Activated CD4-positive, CD25-positive, alpha-beta regulatory T cell treated with anti-CD3 and anti-CD28 coated beads, Interleukin-2, amount 50 U/mL, for 16 hours (primary cell): ENCODE measurements at places on chromosomes 1 and 21.

DNA sequence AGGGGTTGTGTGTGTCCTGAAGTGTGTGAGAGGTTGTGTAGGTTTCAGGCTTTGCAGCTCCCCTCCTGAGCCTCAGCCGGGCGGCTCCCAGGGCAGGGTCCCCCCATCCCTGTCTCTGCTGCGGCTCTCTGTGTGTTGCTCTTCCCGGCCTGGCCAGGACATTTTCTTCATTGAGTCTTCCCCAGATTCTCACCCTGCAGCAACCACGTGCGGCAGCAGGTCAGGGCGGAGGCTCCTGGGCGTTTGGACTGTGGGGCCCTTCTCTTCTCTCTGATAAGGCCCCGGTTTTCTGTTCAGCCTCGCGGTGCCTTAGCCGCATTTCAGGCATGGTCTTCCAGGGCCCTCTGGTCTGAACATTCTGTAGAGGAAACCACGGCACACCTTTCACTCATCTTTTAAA lies 1.8 kb upstream of the TCP10L start:
- DNase-seq = no peak

- DNase-seq = no peak
Observed at GRCh38 chr1:207497941-207498340, 2.0 kb downstream of the CR1 start.

DNA sequence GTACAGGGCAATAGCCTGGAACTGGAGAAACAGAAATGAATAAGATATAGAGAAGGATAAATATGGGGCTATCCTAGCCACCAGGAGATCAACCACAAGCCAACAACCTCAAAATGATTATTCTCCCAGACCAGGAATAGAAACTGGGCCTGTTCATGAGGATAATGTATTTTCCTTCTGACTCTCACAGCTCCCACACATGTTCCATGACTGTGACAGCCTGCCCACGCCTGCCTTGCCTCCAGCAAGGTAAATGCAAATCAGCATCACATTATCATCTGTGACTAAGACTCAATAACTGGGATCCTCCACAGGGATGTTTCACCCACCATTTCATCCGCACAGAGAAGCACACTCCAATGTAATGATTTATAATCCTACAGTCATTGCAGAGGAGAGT lies 3.3 kb downstream of the ENSA start:
- no peak for DNase-seq

DNA sequence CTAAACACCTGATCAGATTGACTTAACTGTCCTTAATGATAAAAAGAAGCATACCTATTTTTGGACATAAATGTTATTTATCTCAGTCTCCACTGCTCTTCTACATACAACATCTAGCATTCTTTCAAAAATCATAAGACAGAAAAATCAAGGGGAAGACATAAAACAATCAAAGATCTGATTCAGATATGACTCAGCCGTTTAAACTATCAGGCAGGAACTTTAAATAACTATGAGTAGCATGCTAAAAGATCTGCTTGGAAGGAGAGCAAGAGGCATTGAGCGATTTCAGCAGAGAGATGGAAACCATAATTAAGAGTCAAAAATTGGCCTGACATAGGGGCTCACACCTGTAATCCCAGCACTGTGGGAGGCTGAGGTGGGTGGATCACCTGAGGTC lies 27.2 kb upstream of the SLC22A15 start:
- DNase-seq = no peak

GRCh38 chr1:179978199-179979079 lies 23.8 kb downstream of the CEP350 start:
- DNase-seq = no peak

- DNase-seq = no peak
Observed at GRCh38 chr1:81349194-81349965, 451.4 kb upstream of the ADGRL2 start.

GRCh38 chr21:33029385-33029921 lies 3.7 kb downstream of the OLIG2 start:
- no peak for DNase-seq

DNA sequence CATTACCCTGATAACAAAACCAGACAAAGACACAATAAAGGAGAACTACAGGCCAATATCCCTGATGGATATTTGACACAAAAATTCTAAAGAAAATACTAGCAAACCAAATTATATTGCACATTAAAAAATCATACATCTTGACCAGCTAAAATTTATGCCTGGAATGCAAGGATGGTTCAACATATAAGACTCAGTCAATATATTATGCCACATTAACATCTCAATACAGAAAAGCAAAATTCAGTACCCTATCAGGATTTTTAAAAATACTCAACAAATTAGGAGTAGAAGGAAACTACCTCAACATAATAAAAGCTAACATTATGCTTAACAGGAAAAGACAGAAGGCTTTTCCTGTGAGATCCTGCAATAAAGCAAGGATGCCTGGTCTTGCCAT lies 177.1 kb downstream of the MAGI3 start:
- DNase-seq = no peak

DNA sequence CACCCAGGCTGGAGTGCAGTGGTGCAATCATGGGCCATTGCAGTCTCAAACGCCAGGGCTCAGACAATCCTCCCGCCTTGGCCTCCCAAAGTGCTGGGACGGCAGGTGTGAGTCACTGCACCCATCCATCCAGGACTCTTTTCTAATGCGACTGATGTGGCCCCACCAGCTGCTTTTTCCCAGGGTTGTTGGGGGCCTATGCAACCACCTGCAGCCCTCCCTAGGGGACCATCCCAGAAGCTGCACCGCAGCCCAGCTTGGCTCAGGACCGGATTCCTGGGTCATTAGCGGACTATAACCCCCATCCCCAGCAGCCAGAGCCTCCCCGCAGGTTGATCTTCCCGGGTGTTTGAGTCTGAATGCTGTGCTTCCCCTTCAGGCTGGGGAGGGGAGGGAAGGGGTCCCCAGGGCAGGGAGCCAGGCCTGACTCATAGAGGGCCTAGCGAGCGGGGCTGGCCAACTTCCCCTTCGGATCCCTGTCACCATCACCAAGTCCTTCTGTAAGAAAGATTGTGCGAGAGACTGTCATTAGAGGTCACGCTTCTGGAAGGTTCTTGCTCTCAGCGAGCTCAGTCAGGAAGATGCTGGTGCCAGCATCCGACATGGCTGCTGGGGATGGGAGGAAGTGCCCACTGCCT lies 108.7 kb upstream of the ACTRT2 start:
- no peak for DNase-seq

GRCh38 chr1:12003762-12004161 lies 15.5 kb upstream of the MIIP start:
- no peak for DNase-seq

DNA sequence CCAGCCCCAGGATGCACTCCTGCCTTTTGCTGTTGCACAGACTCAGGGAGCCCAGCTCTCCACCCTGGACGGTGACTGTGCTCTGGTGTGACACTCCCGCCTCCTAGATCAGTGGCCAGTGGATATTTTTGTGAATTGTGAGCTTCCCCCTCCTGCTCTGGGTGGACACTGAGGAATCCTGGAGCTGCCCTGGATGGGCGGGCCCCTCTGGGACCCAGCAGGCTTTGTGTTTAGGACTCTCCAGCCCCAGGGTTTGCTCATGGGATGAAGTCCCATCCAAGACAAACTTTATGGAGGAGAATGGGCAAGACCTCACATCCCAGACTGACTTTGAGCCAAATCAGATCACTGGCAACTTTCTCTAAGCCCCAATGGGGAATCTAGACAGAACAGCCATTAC lies 16.1 kb downstream of the SLC6A9 start:
- no peak for DNase-seq

GRCh38 chr21:42722153-42722552 lies 68.7 kb downstream of the PDE9A start:
- DNase-seq = no peak

DNA sequence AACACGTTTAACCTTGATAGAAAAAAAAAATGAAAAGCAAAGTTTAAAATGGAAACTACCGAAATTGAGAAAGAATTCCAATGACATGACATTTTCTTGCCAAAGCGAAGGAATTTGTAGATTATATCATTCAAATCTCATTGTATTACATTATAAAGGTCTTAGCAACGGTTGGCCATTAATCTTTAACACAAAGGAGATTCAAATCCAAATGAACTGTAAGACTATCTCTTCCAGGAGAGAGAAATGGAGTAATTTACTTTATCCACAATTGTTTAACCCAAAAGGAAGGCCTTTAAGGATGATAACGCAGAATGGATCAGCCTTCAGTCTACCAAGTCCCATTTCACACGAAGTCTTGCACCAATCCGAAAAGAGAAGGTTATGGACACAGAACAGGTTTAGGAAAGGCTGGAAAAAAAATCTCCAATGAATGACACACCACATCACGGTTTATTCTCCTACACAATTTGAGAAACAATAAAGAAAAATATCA lies 1.5 kb downstream of the ENAH start:
- no peak for DNase-seq

GRCh38 chr1:206029484-206029883 lies 5.8 kb upstream of the CTSE start:
- DNase-seq = no peak

DNA sequence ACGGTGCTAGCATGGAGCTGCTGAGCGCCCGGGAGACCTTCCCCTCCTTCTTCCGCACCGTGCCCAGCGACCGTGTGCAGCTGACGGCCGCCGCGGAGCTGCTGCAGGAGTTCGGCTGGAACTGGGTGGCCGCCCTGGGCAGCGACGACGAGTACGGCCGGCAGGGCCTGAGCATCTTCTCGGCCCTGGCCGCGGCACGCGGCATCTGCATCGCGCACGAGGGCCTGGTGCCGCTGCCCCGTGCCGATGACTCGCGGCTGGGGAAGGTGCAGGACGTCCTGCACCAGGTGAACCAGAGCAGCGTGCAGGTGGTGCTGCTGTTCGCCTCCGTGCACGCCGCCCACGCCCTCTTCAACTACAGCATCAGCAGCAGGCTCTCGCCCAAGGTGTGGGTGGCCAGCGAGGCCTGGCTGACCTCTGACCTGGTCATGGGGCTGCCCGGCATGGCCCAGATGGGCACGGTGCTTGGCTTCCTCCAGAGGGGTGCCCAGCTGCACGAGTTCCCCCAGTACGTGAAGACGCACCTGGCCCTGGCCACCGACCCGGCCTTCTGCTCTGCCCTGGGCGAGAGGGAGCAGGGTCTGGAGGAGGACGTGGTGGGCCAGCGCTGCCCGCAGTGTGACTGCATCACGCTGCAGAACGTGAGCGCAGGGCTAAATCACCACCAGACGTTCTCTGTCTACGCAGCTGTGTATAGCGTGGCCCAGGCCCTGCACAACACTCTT lies 1.1 kb downstream of the TAS1R3 start:
- DNase-seq = no peak

GRCh38 chr1:92601044-92601443 lies 114.3 kb upstream of the GFI1 start:
- DNase-seq = no peak

DNA sequence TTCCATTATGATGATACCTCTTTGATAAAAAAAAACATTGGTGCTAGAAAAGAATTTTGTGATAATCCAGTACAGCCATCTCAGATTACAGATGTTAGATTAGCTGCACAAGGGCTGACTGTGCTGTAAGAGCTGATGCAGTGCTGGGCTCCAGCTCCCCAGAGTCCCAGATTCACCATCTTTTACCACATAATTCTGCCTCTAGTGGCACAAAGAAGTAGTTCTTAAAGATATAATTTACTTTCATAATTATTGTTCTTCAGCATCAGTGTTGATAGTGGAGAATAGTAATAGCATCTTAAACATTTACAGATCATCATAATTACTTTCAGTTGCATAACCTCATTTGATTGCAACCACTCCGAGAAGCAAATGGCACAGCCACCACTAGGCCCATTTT lies 262.1 kb downstream of the BRINP2 start:
- DNase-seq = no peak

GRCh38 chr1:78168306-78168705 lies 122.5 kb downstream of the GIPC2 start:
- no peak for DNase-seq

DNA sequence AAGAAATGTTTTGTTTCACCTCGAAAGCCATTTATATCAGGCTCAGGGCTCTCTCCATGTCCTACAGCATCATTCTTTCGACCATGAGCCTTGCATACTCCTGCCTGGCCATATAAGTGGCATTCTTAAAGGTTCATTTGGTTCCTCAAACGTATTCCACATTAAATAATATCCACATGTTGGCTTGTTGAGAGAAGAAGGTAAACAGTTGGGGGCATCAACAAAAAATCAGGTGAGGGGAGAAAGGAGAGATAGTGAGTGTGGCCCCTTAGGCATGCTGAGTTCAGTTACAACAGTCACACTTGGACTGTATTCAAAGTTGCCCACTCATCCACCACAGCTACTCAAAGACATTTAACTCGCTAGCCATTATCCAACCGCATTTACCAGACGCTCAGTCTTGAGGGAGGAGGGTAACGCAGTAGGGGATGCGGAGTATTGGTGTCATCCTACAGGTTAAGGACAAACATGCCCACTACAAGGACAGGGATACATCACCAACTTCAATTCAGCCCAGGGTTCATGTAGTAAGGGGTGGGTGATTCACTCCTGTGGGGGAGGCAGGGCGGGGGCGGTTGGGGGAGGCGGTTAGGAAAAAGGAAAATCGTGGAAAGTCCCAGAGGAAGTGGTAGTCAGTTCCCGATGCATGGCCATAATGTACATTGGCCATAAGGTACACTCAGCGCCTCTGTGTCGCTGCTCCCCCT lies 1.4 kb downstream of the ZNF697 start:
- DNase-seq = no peak

GRCh38 chr1:163528710-163529348 lies 207.1 kb downstream of the NUF2 start:
- DNase-seq = no peak

DNA sequence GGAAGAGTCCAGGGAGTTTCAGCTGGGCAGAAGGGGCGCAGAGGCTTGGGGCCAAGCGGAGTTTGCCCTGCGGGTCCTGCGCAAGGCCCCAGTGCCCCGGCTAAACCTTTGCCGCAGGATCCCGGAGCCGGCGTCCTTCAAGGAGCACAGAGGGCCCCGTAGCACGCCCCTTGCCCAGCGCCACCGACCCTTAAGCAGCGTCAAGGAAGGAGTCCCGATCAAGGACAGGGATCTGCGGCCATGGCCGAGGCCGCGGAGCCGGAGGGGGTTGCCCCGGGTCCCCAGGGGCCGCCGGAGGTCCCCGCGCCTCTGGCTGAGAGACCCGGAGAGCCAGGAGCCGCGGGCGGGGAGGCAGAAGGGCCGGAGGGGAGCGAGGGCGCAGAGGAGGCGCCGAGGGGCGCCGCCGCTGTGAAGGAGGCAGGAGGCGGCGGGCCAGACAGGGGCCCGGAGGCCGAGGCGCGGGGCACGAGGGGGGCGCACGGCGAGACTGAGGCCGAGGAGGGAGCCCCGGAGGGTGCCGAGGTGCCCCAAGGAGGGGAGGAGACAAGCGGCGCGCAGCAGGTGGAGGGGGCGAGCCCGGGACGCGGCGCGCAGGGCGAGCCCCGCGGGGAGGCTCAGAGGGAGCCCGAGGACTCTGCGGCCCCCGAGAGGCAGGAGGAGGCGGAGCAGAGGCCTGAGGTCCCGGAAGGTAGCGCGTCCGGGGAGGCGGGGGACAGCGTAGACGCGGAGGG lies 520 bp downstream of the CLIC6 start:
- no peak for DNase-seq

DNA sequence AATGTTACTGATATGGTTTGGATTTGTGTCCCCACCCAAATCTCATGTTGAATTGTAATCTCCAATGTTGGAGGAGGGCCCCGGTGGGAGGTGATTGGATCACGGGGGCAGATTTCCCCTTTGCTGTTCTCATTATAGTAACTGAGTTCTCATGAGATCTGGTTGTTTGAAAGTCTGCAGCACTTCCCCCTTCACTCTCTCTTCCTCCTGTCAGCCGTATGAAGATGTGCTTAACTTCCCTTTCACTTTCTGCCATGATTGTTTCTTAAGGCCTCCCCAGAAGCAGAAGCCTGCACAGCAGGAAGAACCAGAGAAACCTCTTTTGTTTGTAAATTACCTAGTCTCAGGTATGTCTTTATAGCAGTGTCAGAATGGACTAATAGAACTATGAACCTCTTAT lies 28.4 kb downstream of the TRIM33 start:
- no peak for DNase-seq

- DNase-seq = no peak
Observed at GRCh38 chr1:36137226-36137625, 12.1 kb downstream of the TRAPPC3 start.
